Large intestine (tissue), 12 donors: ENCODE measurements at places on chromosomes 4 and X. TPM values are rescaled to one million over a fixed set of nuclear protein-coding genes. Genes with fewer than 3 reads are reported as not detected.

- no peak for DNase-seq
- H3K4me3 ChIP-seq: no peak overlapping the region
- no peaks in the 10 kb centered on the region for H3K4me1 ChIP-seq
- no peaks in the 10 kb centered on the region for H3K27me3 ChIP-seq
- H3K36me3 ChIP-seq: no peaks in the 10 kb centered on the region
Measured at GRCh38 chrX:83906921-83907320, 46.0 kb downstream of the CYLC1 start.

DNA sequence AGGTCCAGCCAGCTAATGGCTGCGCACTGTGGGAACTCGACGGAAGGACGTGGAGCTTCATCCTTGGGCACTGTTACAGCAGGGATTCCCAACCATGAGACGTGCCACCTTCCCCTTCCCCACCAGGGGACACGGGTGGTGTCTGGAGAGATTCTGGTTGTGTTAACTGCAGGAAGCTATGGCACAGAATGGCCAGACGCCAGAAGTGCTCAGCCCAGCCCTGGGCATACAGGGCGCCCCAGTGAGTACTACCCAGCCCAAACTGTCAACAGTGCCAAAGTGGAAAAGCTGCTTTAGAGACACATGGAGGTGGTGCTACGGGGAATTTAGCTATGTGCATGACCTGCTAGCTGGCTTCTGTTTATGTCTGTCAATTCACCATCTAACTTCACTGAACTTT is 32.8 kb downstream of the ACOX3 start:
- no peak for DNase-seq
- no peaks in the 10 kb centered on the region for H3K27me3 ChIP-seq
- H3K4me1 ChIP-seq: no peaks in the 10 kb centered on the region
- no peak overlapping the region for H3K4me3 ChIP-seq

DNA sequence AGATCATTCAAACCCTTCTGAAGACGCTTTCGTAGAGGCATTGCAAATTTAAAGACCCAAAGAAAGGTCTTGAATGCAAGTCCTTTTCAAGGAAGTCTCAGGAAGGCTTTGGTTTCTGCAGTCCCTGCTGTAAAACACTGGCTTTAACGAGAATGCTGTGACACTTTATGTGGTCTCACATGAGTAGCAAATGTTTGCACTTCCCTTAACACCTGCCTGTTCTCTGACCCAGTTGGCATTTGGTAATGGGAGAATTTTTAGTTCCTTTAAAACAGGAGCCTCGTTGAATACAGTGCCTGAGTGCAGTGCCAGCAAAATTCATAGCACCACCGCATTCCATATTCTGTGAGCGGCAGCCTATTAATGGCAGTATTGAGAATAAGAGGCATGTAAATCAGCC is 330.5 kb upstream of the PRKX start:
- DNase-seq: no peak
- H3K27me3 ChIP-seq: no peaks in the 10 kb centered on the region
- H3K4me1 ChIP-seq: no peaks in the 10 kb centered on the region
- no peaks in the 10 kb centered on the region for H3K36me3 ChIP-seq
- no peak overlapping the region for H3K4me3 ChIP-seq
- H3K27ac ChIP-seq: no peak overlapping the region

HSFX1 gene
- polyA plus RNA-seq: 3.1 TPM

DNA sequence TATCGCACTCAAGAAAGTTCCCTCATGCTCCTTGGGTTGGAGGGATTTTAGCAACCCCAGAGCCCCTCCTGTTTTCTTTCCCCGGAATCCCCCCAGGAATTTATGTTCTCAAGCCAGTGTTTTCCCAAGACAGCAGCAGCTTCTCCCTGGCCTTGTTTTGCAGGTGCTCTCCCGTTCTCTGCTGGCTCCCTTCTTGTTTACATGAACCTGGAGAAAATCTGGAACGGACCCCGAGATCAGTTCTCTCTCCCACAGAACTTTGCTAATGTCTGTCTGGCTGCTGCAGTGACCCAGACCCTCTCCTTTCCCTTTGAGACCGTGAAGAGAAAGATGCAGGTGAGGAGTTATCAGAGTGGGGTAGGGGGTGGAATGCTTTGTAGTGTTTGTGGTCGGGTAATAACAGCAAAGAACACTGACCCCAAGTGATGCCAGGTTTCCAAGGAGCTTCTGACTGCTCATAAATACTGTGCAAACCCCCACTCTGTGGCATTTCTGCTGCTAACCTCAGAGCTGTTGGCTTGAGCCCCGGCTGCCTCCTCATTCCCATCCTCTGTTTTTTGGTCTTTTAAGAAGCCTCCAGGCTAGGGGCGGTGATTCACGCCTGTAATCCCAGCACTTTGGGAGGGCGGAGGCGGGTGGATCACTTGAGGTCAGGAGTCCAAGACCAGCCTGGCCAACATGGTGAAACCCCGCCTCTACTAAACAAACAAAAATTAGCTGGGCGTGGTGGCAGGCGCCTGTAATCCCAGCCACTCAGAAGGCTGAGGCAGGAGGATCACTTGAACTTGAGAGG is 11.1 kb downstream of the SLC25A43 start:
- H3K36me3 ChIP-seq: peaks cover 4% of the 10 kb centered on the region
- no peaks in the 10 kb centered on the region for H3K27me3 ChIP-seq
- peak overlapping the region; percentile 90 for H3K27ac ChIP-seq
- H3K4me1 ChIP-seq: peaks cover 10% of the 10 kb centered on the region

TMPRSS11F gene
- not detected for polyA plus RNA-seq

DNA sequence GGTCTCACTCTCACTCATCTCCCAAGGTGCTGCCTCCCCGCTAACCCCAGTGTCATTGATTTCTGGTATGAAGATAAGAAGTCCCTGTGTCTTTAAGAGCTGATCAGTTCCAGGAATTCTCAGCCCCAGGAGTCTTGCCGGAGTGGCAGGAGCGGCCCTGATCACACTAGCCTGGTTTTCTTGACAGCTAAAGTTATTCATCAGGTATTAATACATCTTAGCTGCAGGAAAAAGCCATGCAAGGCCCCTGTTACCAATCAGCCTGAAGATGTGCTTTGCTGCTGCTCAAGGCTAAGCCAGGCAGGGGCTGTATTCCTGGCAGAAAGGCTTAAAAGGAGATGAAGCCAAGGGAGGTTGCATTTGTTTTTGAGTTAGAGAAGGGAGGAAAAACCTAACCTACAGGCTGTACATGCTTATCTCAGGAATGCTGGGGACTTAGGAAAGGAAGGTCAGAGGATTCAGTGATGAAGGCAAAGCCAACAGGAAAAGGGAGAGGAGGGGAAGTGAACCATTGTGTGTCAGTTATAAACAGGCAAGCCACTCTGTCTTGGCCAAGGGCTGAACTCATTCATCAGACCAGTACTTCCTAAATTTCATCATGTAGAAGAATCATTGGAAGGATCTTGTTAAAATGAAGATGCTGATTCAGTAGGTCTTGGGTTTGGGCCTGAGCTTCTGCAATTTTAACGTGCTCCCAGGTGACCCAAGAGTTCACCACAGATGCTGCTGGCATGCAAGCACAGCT is 8.6 kb downstream of the SRPX start:
- peaks cover 4% of the 10 kb centered on the region for H3K4me1 ChIP-seq
- no peaks in the 10 kb centered on the region for H3K27me3 ChIP-seq
- no peak overlapping the region for H3K4me3 ChIP-seq

DNA sequence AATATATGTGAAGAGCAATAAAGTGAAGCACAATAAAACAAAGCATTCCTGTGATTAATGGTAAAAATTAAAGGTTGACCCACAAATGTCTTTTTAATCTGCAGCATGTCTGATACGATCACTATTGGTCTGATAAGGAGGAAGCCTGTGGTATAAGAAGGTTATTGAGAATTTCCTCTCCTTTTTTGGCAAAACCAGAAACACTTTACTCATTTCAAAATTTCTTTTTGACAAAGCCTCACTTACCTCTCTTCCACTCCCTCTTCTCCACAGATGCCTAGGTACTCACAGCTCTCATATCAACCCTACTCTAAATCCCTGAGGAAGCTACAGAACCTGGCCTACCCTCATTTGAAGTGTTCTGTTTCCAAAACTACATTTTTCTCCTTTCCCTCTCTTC is 56.1 kb downstream of the TSPAN5 start:
- no peaks in the 10 kb centered on the region for H3K27me3 ChIP-seq
- DNase-seq: no peak
- no peak overlapping the region for H3K4me3 ChIP-seq
